ENCODE measurements at places on chromosomes 6 and 20.

GRCh38 chr6:52233975-52234823, 10.1 kb downstream of the IL17F start:
- peak; percentile 40 for DNase-seq

GRCh38 chr20:50580842-50581544, 70.8 kb downstream of the PTPN1 start:
- no peak for DNase-seq

GRCh38 chr6:57247603-57248002, 25.5 kb upstream of the RAB23 start:
- DNase-seq, result peak; percentile 38

- no peak for DNase-seq
Measured at GRCh38 chr20:44491635-44492395, 16.1 kb downstream of the TTPAL start.

GRCh38 chr6:70404658-70405057, 8.7 kb upstream of the FAM135A start:
- no peak for DNase-seq

DNA sequence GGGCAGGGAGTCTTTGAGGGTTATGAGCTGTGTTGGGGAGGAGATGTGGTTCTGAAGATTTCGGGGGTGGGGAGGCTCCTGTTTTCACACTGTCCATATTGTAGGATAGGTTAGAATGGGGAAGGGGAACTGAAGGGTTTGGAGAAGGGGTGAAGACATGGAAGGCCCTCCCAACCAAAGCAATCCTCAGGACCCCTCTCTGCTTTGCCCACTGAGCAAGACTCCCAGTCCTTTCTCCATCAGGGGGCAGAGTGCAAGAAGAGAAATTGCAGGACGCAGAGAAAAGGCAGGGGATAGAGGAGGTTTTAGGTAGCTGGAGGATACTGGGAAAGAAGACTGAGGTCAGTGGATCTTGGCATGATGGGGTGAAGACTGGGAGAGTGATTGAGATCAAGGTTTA, 3.9 kb downstream of the SYNGAP1 start:
- DNase-seq, result no peak

All from astrocyte (in vitro differentiated cells and primary cell).